ENCODE measurements at places on chromosomes 1 and 21.

DNA sequence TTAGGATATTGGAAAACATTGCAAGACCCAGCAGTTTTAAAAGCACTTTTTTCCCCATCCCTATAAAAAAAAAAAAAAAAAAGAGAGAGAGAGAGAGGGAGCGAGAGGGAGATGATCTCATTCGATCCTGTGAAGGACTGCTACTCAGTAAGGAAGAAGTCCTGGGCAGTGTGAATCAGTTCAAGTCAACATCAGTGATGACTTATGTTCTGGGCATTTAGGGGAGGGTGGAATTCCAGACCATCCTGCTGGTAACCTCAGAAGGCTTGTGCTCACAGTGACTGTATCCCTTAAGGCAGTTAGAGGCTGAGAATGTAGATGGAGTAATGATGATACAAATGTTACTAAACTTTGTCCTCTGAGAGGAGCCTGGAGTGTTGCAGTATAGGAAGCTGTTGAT lies 151.4 kb downstream of the TGFB2 start:
- DNase-seq, result no peak

DNA sequence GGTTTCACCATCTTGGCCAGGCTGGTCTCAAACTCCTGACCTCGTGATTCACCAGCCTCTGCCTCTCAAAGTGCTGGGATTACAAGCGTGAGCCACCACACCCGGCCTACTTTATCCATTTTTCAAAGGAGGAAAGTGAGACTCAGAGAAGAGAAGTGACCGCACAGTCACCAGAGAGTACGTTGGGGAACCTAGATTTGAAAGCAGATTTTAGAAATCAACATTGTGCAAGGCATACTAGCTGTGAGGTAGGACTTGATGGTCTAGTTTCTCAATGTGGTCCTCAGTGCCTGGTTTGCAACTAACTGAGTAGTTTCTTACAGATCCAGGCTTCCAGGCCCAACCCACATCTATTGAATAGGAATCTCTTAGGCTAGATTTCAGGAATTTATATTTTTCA lies 1.7 kb upstream of the PRCC start:
- DNase-seq, result no peak

DNA sequence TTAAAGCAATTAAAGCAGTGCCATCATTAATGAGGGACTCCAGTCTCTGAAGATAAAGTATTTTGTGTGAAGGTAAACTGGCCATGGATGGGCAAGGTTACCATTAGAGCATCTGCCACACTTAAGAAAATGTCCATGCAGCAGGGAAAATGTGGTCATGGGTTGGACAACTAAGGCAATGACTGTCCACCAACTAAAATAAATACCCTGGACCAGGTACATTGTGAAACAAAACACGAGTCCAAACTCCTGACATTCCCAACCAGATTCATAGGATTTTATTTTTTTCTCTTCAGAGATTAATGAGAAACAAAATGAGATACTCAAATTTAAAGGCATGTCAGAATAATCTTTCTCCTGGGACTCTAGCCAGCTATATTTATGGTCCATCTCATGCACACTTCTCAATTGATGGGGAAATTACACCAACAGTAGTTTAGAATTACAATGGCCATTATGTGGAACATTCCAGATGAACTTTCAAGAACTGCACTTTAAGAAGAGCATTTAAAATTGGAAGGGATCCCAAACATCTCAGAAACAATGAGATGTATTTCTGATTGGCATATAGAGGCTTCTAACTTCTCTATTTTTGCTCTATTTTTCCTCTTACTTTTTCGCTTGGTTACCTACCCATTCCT lies 8.1 kb downstream of the GBP7 start:
- no peak for DNase-seq

DNA sequence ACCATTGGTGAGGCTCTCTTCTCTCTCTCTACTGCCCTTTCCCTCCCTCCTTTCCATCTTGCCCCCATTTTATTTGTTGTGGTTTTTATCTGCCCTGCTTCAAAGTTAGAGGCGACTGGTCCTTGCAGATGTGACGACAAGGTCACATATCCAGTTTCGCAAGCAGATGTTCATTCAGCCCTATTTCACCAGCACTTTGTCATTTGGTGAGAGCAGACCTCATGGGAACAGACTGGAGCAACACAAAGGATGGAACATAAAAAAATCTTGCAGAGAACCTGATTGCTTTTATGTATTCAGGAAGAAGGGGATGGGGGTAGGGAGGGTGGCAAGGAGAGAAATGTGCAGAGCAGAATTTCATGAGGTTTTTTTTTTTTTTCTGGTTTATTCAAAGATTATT lies 84.3 kb downstream of the ELAVL4 start:
- DNase-seq, result no peak

DNA sequence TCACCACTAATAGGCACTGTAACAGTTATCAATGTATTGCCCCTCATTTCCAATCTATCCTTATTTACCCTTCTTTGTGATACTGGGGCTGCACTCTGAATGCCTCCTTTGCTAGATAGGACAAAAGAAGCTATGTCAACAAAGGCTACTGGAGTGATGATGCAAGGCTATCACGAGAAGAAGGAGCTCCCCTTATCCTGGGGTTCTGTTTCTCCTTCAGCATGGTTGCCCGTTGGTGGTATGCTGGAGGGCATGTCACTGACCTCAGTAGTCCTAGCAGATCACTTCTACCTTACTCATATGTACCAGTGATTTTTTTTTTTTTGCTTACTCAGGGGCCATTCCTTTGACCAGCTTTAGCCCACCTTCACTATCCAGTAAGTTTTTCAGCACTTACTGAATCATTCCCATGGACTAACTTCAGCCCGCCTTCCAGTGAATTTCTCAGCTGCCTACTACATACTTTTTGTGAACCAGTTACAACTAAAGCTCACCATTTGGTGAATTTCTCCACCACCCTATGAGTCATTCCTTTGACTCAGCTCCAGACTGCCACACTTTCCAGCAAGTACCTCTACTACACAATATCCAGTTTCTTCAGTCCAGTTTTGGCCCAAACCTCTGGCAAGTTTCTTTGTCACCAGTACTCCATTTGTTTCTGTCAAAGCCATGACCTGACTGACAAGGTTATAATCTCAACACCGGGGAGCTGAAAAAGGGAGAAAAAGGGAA lies 944.5 kb downstream of the KCNT2 start:
- no peak for DNase-seq

DNA sequence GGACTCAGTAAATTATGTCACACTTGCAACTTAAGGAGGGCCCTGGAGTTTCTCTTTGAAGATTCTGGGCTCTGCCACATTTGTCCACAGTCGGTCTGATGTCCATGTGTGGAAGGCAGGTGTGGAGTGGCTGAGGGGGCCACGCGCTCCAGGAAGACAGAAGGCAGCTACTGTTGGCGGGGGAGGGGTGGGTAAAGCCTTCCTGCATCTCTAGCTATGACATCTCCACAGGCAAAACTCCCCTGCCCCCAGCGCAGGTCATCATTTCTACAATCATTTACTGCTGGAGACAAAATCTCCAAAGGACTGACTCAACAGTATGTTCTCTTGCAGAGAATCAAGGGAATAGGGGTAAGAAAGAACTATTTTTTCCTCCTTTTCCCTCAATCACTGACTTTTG lies 11.4 kb upstream of the TSPEAR start:
- no peak for DNase-seq

DNA sequence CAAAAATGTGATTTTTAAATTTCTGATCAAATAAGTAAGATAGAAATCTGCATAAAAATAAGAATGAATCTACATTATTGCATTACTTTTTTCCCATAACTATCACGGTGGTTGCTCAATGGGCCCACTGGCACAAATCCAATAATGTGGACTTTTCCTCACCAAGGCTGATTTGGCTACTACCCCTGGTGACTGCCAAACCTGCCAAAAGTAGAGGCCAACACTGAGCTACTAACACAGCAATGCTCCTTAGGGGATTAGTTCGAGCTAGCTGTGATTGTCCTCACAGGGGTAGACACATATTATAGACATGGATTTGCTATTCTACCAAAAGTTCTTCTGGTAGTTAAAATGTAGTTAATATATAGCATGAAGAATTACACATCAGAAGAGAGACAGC lies 107.7 kb upstream of the ZNHIT6 start:
- no peak for DNase-seq

- no peak for DNase-seq
These were observed 10.4 kb downstream of the UBE2Q1 start for GRCh38 chr1:154548028-154548427.

DNA sequence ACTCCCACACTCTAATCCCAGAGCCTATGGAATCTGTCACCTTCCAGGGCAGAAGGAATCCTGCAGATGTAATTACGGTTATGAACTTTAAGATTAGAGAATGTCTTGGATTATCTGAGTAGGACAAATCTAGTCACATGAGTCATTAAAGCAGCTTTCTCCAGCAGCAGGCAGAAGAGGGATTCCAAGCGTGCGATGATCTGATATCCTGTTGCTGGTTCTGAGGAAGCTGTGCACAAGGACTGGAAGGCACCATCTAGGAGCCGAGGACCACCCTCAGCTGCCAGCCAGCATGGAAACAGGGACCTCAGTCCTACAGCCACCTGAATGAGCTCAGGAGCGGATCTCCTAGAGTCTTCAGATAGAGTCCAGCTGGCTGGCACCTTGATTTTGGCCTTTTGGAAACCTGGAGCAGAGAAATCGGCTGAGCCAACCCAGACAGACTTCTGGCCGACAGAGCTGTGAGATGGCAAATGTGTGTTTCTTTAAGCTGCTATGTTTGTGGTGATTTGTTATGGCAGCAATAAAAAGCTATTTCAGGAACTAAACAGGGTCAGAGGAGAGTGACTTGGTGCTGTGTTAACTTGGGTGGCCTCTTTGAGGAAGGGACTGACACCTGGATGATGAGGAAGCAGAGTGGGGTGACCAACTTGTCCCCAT lies 34.5 kb downstream of the LRRN2 start:
- DNase-seq, result no peak

- no peak for DNase-seq
These were observed 48.1 kb downstream of the DMRTB1 start for GRCh38 chr1:53507116-53507820.

DNA sequence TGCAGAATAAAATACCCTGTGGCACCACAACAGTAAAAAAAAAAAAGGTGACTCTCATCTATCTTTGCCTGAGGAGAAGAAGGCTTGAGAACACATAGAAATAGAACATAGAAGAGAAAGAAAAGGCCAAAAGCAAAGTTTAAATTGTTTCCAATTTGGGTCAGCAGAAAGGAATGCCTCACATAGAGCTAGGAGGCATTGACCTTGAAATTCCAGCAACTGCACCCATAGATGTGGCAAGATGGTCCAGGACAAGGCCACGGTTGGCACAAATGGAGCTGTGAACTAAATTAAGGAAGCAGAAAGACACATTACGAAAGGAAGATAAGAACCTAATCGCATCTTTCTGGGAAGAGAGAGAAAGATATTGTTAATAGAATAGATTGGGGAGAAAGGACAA lies 588.3 kb downstream of the LMO4 start:
- DNase-seq, result no peak

DNA sequence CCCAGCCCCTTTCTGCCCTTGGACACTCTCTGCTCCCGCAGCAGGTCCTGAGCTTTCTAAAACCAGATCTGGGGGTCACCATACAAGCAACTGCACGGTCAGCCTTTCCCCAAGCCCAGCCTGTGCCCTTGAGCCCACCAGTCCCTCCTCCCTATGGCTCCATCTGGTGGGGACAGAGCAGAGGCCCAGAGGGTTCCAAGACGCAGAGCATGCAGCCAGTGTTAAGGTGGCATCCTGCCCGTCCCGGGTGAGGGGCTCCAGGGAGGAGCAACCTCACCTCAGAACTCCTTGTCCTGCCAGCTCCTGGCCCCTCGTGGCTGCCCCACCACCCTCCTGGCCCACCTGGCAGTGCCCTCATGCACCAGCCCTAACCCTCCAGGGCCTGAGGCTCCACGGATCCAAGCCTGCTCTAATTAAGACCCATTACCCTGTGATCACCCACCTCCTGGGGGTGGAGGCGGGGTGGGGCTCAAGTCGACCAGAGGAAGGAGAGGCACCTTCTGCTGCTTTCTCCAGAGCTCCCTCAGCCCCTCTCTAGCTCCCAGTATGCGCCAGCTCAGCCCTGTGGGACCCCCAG lies 8.5 kb downstream of the CHD5 start:
- DNase-seq, result no peak

DNA sequence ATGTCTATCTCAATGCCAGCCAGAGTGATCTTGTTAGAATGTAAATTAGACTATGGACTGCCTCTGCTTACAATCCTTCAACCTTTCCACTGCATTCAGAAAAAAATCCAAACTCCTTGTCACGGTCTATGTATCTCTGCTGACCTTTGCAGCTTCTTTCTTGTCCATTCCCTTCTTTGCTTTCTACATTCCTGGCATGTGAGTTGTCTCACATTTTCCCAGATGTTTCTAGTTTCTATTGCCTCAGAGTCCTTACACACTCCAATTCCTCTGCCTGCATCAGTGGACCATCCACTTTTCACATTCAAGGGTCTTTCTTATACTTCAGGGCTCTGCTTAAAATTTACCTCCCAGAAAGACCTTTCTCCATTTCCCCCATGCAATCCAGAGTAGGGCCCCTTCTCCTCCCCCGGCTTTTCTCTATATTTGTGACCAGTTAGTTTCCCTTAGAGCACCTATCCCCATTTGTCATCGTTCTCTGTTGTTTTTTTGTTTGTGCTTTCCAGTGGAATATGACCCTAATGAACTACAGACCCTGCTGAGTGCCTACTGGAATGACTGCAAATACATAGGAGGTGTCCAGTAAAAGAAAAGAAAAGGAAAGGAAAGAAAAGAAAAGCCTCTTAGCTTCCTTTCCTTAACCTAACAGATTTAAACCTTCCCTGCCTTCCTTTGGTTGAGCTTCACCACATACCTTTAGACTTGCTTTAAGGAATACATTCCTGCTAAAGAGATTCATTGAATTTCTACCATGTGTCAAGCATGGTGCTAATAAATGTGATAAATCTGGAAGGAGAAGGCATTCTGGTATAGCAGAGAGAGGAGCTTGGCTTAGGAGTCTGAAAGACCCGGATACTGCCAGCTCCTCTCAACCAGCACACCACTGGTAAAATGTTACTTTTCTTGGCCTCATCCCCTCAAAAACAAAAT lies 102.0 kb downstream of the DIRAS3 start:
- no peak for DNase-seq

GRCh38 chr1:53365437-53366063 lies 37.7 kb upstream of the LRP8 start:
- no peak for DNase-seq

- DNase-seq, result no peak
These were observed 12.0 kb downstream of the MIIP start for GRCh38 chr1:12031039-12031980.

- DNase-seq, result no peak
These were observed 839.0 kb downstream of the LRRIQ3 start for GRCh38 chr1:73359001-73359400.

DNA sequence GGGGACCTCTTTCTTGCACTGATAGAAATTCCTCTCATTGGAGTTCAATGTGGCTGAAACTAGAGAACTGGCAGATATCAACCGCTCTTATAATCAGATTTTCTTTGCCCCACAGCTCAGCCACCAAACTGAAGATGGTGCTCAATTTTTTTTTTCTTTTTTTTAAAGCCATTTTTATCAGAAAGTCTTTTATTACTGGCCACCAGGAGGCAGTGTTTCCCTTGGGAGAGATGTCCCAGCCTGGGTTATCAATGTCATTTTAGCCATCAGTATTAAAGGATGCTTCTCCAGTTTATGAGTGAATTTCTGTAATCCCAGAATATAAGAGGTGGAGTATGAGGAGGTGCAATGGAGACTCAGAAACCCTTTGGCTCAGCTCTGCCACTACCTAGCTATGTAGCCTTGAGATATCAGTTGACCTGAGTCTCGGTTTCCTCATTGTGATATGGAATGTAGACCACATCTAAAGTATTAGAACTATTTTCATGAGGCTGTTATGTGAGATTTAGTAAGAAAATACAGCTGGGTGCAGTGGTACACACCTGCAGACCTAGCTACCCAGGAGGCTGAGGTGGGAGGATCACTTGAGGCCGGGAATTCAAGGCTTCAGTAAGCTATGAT lies 27.6 kb downstream of the CD244 start:
- no peak for DNase-seq
